ENCODE measurements at places on chromosomes 5 and 9.

DNA sequence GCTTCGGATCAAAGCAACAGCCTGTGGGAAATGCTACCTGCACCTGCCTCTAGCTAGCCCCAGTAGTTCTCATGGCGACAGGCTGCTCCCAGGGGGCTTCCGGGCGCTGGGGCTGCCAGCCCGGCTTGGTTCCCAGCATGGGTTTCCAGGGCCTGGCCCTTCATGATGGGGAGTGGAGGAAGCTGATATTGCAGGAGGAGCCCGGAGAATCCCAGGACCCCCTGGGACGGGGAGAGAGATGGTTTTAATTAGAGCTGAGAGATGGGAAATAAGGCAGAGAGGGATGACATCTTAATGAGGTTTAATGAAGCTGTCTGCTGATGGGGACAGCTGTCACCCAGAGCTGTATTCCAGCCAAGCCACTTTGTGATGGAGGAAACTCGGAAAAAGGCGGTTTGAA is 78.6 kb downstream of the CFAP77 start:
- DNase-seq, result no peak

DNA sequence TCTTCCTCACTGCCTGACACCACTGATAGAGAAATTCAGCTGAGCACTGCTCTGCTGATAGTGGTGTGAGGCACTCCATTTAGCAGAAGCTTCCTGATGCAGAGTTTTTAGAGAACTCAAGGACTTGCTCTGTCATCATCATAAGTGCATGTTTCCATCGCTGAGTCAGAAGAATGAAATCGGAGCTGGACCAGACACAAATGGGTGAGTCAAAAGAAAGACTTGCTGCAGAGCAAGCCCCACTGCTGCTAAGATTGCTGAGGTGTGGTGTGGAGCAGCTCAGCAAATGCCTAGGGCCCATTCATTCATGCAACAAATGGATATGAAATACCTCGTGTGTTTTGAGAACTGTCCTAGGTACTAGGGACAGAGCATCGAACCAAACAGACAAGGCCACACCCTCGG is 410.2 kb upstream of the SLC30A5 start:
- no peak for DNase-seq

- peak; percentile 31 for DNase-seq
Observed at GRCh38 chr9:8916771-8917170, 1117.2 kb upstream of the DMAC1 start.

- no peak for DNase-seq
Observed at GRCh38 chr9:86355814-86356213, 1.6 kb upstream of the TUT7 start.

DNA sequence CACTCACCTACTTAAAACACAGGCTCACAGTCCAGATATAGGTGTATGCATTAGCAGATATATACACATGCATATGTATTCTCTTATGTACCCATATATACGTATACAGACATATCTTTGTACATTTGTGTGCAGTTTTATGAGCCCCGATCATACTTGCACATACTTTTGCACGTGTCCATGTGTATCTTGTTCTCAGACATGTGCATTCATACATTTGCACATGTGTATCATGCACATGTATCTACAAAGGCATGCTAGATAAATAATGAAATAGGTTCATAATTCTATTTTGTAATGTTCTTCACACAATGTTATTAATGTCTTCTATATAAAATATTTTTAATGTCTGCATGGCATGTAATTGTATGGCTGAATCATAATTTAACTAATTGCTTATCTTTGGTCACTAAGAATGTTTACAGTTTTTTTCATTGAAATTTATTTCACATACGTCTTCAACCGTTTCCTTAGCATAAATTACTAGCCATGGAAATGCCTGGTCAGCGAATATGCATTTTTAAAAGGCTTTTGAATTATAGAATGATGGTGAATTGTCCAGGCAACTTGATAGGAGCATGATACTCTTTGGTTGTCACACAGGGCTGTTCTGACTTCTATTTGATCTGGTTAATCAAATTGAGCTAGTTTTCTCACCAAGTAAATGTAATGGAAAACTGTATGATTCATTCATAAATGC is 2.6 kb downstream of the NDFIP1 start:
- DNase-seq, result no peak

DNA sequence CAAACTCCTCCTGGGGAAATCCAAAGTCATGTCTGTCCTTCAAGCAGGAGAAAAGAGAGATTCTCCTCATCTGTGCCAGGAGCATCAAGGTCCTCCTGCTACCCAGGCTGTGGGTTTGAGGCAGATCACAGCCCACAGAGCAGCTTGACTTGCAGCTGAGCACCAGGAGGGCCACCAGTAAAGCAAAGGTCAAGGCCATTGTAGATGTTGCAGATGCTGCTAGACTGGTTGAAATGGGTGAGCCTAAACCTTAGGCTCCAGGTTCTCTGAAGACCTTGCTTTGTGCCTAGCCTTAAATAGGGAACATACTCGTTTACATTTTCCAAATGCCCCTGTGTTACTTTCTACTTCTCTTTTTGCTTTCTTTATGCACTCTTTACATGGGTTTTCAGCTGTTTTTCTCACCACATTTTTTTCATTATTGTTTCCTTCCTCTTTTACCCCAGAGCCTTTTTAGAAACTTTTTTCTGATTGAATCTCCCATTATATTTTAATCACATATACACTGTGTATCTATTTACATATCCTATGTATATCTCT is at the start of gene IFNA2:
IFNA2 (minus strand) TSS at position 268 of the 540 bp plus-strand sequence; CDS start at position 199, 69 bp downstream.
- DNase-seq, result no peak

DNA sequence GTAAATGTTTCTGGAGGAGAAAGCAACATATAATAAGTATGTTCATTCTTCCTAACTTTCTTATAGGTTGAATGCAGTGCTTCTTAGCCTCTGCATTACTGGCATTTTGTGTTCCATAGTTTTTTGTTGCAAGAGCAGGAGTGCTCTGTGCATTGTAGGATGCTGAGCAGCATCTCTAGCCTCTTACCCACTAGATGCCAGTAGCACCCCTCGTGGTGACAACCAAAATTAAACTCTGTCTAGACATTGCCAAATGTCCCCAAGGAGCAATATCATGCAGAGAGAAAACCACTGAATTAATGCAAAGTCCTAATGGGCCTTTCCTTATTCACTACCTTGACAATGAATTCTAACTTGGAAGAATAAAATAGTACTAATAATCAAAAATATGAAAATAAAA is 147.0 kb downstream of the GLIS3 start:
- no peak for DNase-seq

DNA sequence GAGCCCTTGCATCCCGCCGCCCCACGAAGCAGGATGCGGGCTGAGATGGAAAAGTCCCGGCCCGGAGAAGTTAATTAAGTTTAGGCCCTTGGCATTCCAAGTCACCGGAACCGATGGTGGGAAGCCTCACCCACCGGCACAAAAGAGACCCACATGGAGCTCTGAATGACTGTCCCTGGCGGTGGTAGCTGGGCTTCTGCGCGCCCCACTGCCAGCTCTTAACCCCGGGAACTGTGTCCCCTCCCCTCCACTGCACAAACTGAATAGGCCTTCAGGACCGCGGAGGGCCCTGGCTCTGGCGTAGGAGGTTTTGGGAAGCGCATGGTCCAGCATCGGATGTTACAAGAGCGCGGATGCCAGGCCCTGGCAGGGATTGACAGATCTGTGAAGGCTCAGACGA is 291.1 kb upstream of the TUT7 start:
- no peak for DNase-seq

DNA sequence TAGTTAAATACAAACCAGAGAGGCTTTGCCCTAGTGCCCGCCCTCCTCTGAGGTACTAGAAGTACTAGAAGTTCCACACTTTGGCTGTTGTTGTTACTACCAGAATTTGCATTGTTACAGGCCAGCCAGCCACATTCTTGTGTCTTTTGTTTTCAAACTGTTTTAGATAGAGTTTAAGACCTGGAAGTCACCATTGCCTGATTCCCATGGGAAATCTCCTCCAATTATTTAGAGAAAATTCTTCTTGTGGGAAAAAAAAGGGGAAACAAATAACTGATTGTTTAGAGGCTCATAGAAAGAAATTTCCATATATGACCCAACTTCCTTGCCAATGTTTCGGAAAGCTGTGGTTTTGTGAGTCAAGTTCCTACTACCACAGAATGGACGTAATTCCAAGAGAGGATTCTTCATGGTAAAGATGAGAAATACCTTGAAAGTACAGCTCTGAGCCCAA is 252.2 kb downstream of the GOLPH3 start:
- DNase-seq, result no peak

DNA sequence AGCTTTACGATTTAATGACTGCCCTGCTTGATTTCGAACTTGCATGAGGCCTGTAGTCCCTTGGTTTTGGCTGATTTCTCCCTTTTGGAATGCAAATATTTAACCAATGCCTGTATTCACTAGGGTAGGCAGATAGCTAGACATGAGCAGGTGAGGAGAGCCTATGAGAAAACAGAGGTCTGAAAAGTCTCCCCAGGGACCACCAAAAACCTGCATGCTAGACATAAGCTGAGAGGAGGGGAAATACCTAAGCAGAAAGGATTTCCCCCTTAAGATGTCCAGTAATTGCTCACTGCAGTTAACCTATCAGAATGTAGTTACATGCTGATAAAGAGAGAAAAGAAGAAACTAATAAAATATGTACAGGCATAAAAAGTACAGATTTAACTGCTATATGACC is 667.4 kb upstream of the SEMA6A start:
- DNase-seq, result no peak

DNA sequence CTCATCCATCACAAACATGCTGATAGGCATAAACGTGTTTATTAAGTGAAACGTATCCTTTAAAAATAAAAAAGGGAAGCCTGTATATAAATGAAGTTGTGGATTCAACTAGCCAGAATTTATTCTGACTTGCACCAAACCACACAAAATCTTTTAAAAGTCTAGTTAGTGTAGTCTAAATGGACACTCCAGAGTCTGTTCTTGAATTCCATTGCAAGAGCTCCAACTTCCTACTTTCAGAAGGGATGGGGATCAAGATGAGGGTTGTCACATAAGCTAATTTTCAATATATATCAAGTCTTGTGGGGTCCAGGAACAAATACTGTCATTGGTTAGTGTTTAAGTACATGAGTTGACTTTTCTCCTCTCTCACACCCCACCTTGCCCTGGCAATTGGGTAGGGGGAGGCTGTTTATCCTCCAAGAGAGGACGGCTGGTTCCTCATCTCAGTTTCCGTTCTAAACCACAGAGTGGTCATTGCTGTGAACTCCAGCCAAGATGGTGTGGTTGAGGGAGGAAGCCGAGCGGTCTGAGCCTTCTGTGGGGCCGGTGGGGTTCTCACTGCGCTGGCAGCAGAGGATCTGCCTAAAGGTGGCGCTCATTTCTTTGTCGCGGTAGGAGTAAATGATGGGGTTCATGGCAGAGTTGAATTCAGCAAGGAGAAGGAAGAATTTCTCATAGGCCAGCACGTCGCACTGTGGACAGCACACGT is 163.2 kb downstream of the LPAR1 start:
- DNase-seq, result no peak

DNA sequence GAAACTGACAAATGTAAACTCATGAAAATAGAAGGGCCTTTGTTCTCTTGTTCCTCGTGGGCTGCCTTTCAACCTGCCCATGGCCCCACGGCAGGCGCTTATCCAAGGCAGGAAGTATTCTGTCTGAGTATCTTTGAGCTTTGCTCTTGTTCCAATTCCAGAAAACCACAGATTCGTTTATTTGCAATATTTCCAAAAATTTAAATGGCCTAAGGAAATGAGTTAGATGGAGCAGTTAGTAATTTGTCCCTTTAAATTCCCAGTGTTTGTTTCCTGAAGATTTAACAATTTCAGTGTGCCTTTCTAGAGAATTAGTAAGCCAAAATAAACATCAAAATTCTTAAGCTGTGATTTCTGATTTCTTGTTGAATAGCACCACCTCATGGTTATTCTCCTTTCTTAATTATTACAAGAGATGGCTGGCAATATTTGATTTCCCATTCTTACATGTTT is 299.4 kb upstream of the RASA1 start:
- peak; percentile 32 for DNase-seq

GRCh38 chr5:81202655-81203054 is 30.5 kb upstream of the CKMT2 start:
- no peak for DNase-seq

GRCh38 chr5:168151041-168151440 is 140.4 kb upstream of the WWC1 start:
- DNase-seq, result no peak

- peak; percentile 27 for DNase-seq
Observed at GRCh38 chr9:124941679-124942561, 1.0 kb upstream of the GOLGA1 start.

GRCh38 chr5:101866473-101866872 is 429.6 kb downstream of the SLCO4C1 start:
- DNase-seq, result no peak

- no peak for DNase-seq
Observed at GRCh38 chr5:116265471-116265870, 180.6 kb downstream of the COMMD10 start.

DNA sequence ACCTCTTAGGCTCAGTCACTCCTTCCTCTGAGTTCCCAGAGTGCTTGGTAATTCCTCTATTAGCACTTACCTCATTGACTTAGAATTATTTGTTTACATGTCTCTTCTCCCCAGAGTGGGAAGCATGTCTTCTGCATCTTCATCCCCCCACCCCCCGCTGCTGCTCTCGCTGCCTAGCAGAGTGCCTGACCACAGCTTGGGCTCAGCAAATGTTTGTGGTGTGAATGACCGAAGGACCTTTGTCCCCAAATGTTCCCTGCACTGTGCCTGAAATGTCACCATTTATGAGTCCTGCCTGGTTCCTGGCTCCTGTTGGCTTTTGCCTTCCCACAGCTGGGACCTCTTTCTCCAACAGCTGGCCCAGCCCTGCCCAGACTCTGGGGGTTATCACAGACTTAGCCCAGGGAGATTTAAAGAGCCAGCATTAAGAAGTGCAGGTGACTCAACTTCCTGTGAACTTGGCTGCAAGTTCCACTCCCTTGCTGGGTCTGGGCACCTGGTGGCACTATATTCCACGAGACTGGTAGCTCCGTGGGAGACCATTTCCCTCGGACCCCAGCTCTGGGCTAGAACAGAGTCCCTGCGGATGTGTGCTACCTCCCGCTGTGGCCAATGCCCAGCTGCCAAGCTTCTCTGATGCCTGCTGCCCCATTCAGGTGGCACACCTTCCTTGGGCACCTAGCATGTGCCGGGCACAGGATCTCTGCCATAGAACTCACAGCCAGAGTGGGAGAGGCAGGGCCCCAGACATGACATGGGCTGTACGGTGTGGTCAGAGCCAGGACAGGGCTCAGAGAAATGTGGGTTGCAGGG is 1.8 kb upstream of the HMCN2 start:
- DNase-seq, result no peak

- DNase-seq, result no peak
Observed at GRCh38 chr9:108017671-108018070, 528.1 kb upstream of the KLF4 start.

GRCh38 chr9:114813717-114814418 is 8.0 kb upstream of the TNFSF15 start:
- no peak for DNase-seq

DNA sequence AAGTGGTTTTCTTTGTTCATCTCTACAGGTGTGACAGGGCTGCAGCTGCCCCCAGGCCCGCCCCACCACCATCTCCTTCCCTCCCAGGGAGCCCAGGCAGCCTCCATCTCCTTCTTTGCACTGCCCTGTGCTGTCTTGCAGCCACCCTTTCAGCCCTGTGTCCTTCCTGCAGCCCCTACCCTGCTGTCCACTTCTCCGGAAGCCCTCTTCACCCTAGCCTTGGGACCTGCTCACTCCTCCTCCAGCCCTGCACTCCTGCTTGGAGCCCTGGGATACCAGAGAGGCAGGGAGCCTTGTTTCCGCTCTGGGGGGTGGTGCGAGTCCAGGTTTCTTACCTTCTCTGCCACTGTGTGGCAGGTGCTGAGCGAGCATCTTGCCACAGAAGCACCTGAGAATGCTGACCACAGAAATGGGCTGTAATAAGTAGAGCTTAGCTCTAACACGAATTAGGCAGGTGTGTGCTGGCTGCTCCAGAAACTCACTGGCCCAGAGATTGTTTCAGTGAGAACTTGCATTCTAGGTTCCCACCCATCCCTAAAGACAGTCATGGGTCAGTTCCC is 51.3 kb upstream of the GADD45G start:
- no peak for DNase-seq
